ENCODE measurements at places on chromosomes 5 and 9.

DNA sequence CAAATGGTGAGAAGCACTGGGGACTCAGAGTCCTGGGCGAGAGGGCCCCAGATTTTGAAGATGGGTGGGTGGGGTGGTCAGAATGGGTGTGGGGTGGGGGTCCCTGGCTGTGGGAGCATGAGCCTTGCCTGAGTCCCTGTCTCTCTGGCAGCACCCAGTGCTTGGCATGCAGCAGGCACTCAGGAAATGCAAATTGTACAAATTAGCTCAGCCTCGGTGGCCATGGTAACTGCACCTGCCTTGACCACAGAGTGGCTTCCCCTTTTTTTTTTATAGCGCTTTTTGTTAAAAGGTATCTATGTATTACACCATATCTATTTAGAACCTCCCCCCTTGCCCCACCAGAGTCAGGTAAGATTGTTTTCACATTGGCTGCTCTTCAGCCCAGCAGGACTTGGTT is 19.2 kb upstream of the PITX1 start:
- no peak for DNase-seq

DNA sequence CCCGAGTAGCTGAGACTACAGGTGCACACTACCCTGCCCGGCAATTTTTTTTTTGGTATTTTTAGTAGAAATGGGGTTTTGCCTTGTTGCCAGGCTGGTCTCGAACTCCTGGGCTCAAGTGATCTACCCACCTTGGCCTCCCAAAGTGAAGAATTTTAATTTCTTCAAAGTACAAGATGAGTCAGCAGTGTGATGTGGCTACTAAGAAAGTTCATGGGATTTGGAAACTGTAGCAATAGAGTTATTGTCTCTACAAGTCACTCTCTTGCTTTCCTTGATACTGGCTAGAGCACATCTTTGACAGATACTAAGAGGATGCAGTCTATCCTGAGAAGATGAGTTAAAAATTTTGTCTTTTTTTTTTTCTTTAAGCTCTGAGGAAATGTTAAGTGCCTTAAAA is 1.6 kb downstream of the CREB3 start:
- DNase-seq, result no peak

- no peak for DNase-seq
Observed at GRCh38 chr9:68778635-68779034, 73.6 kb downstream of the PIP5K1B start.

DNA sequence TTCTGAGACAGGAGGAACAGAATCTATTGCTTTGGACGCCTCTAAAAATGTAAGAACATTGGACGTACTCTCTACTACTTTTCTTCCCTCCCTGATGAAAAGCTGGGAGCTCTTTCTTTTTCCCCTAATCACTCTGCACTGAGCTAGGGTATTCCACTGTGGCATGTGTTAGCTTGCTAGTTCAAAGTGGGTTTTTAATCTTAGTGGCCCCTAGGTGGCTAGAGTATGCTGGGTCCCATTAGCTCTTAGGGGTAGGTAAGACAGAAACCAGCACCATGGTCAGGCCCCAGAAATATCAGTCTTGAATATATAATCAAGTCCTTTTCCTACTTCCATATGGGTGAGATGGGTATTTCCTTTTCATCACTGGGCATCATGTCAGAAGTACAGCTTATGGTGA is 945.2 kb upstream of the PTPRD start:
- no peak for DNase-seq

GRCh38 chr5:32331217-32331934 is 18.6 kb upstream of the MTMR12 start:
- DNase-seq, result no peak

- no peak for DNase-seq
Observed at GRCh38 chr5:159571501-159572244, 241.4 kb upstream of the IL12B start.

- DNase-seq, result no peak
Observed at GRCh38 chr5:159497221-159497620, 166.9 kb upstream of the IL12B start.

GRCh38 chr9:91972076-91972626 is 22.1 kb upstream of the ROR2 start:
- DNase-seq, result no peak

DNA sequence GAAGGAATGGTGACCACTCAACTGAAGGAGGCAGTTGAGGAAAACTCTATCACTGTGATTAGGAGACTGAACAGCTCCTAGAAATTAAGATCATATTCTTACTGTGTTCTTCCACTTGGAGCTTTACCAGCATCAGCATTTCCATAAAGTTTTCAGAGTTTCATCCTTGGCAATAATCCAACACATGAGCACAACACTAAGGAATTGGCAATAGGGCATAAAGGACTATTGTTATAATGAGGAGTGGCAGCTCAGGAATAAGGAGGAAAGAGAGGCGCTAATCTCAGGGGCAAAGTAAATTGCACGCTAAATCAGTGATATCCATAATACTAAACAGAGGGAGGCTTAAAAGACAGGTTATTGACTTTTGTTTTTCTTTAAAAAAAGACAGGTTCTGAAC is 338.9 kb downstream of the EFNA5 start:
- DNase-seq, result no peak

All from activated CD8-positive, alpha-beta memory T cell treated with anti-CD3 and anti-CD28 coated beads for 1 hour (primary cell).